ENCODE measurements at places on chromosomes 12 and 14.

DNA sequence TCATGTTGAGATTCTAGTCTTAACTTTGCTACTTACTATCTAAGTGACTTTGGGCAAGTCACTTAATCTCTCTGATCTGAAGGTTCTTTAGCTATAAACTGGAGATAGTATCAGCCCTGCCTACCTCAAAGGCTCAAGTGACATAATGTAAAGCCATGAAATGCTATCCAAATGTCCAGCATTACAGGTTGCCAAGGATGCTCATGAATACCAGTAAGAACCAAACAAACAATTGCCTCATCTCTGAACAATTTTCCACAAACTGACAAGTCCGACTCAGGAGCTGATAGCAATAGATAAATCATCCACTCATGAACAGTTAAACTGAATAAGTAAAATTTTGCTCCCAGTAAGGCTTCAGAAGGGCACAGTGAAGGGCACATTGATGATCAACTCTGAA, 51.5 kb downstream of the LMNTD1 start:
- no peak for DNase-seq

DNA sequence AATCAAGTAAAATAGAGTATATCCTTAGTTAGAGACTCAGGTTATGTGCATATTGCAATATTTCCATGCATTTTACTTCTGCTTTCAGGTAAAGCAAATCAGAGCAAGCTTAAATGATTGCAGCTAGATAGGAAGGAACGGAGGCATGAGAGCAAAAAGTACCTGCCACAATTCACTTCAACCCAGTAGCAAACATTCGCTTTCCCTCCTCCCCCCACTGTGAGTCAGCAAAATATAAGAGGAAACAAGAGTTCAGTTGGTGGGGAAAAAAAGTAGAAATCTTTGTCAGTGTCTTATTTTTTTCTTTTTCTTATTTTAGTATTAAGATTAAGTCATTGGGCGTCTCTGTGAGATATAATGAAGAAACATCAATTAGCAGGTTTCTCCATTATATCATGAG, 475.4 kb downstream of the NPAS3 start:
- no peak for DNase-seq

DNA sequence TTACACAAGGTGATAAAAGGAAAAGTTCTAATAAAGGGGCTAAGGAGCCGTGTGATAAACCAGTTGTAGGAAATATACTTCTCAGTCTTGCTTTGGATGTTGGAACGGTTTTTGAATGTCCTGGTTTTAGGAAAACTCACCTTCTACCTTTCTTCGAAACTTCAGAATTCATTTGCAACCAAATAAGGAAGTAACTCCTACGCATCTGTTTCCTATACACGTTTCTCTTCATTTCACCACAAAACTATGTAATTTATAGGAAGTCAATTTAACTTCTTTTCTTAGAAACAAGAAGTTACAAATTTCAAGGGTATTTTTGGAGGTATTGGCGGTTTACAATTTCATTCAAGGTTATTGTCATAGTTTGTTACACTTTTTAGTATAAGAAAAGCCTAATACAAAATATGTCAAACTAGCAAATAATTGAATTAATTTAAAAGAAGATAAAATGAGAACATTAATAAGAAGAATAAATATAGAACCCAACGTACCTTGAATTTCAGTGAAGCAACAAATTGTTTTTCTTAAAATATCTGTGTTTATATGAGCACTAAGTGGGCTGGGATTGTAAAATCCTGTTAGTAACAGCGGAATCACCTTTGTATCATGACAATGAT, 33.2 kb upstream of the CD69 start:
- DNase-seq, result no peak

DNA sequence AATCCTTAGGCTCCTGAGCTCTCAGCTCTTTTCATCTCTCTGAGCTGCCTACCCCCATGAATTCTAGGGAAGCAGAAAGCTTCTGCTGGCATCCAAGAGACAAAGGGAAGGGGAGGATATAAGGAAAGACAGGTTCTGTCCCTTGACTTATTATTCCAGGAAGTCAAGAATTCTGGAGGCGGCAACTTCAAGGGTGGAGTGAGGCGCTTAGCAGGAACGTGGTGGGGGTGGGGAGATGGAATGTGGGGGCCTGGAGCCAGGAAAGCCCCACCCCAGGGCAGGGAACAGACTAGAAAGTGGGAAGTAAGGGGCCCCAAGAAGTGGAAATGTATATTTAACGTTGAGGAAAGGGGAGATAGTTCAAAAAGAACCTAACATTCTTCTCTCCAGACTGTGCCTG, 1.4 kb downstream of the CALCOCO1 start:
- no peak for DNase-seq

DNA sequence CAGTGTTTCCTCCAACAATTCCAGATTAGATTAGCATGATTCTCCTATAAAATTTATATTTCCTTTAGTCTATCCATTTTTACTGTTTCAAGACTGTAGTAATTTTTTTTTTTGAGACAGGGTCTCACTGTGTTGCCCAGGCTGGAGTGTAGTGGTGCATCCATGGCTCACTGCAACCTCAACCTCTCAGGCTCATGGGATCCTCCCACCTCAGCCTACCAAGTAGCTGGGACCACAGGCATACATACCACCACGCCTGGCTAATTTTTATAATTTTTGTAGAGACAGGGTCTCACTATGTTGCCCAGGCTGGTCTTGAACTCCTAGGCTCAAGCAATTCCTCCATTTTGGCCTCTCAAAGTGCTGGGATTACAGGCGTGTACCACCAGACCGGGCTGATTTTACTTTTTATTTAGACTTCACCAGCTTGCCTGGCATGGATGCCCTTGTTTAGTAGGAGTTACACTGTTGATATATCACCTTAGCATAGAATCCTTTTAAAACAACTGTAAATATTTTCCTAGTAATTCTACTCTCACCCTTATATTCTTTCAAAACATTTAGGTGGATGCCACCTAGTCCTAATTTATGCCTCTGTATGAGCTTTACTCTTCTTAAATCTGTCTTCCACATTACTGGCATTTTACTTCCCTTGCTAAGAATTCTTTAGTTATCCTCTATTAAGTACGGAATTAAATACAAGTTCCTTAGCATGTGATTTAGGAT, 55.8 kb upstream of the LIMA1 start:
- DNase-seq, result no peak

DNA sequence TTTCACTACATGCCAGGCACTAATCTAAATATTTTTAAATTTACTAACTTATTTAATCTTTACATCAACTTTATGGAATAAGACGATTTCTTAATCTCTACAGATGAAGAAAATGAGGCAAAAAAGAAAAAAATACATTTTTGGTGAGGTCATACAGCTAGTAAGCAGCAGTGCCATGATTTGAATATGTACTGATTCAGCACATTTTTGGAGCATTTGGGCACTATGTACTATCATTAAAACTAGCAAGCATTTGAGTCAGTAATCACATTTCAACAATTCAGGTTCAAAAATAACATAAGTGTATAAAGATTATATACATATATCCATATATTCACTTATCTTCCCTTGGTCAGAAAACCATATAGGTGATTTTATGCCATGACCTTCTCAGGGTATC, 124.4 kb upstream of the TMTC1 start:
- no peak for DNase-seq

Measured in SW 1271 (cell line).